NCI-H774 (cell line): ENCODE measurements at places on chromosomes 3 and 15.

- no peak for DNase-seq
These were observed 10.7 kb downstream of the PDE8A start for GRCh38 chr15:84992157-84992944.

GRCh38 chr3:62529230-62529629 lies 155.9 kb upstream of the FEZF2 start:
- no peak for DNase-seq

DNA sequence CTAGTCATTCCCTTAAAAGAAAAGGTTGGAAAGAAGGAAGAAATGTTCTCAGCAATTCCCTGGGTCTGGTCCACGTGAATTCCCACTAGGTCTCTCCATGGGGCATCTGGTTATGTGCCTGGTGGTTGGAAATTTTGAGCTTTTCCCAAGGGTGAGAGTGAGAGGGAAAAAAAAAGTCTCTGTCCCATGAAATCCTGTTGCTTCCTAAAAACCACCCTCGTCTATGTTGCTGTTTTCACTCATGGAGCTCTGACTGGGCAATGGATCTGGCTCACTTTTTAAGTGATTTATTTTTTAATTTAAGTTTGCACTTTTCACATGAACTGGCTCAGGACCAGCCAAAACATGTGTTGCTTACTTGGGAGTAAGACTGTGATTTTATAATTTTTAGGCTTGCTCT lies 190.1 kb downstream of the CHST2 start:
- DNase-seq = no peak

DNA sequence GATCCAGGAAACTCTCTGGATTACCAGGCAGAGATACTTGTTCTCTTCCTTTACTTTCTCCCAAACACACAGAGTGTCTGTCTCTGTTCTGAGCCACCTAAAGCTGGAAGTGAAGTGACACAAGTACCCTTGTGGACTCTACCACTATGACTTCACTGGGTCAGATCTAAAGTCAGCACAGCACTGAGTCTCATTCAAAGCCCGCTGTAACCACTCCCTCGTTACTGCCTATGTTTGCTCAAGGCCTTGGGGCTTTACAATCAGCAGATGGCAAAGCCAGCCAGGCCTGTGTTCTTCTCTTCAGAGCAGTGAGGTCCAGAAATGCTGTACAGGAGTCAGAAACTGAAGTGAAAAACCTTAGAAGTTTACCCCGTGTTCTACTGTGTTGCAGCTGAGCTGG lies 588.3 kb upstream of the SEMA6D start:
- no peak for DNase-seq

DNA sequence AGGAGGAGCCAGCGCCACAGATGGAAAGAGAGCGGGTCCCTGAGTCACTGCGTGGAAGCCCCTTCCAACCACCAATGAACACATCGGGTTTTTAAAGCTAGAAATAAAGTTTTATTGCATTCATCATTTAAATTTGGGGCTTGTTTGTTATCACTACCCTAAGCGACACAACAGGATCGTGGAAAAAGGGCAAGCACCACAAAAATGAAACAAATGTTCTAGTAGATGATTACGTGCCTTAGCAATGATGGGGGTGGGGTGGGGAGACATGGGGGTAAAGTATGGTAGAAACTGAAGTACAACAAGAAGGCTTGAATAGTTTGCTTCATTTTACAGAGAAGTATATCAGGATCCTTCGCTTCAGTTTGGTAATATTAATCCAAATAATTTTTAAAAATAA lies 221.6 kb upstream of the ATP10A start:
- DNase-seq = no peak

DNA sequence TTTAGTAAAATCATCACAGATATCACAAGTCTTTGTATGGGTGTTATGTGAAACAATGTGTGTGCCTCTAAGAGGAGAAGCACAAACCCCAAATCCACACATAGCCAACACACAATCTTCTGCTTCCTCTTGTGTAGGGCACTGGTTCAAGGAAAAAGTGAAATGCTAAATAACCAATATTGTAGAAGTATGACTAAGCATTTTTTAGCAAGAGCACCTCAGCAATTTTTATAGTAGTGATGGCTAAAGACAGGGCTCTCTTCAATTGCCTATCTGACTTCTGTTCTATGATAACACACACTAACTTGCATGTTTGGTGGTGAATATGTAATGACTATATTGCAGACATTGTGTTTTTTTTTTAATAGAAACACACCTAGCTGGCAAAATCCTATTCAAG lies 997.9 kb upstream of the ALCAM start:
- no peak for DNase-seq

- DNase-seq = no peak
These were observed 2.1 kb upstream of the USP4 start for GRCh38 chr3:49341996-49342395.

DNA sequence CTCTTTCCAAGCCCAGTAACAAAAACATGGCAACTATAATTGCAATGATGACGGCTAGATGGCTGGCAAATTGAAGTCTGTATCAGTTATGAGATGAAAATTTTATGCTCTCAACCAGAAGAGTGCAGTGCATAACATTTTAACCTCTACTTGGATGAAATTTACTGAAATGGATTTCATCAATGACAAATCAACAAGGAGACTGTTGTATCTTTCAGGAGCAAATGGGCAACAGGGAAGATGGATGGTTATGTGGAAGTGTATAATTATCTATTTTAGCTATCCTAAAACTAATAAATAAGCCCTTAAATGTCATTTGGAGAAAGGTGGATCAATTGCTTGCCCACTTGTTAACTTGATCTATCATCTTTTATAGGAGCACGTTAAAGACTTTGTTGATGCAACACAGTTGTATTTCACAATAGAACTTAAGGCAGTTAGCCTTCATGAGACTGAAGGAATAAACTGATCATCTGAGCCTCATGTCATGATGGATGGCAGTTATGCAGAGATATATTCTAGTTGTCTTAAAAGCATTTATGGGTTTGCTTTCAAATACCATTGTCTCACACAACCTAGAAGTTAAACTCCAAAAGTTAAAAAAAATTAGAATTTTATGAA lies 315.1 kb upstream of the TBC1D5 start:
- no peak for DNase-seq

- DNase-seq = no peak
These were observed 40.0 kb downstream of the CTDSPL start for GRCh38 chr3:37901721-37902120.

GRCh38 chr3:48135552-48136495 lies 52.4 kb downstream of the CDC25A start:
- DNase-seq = no peak

DNA sequence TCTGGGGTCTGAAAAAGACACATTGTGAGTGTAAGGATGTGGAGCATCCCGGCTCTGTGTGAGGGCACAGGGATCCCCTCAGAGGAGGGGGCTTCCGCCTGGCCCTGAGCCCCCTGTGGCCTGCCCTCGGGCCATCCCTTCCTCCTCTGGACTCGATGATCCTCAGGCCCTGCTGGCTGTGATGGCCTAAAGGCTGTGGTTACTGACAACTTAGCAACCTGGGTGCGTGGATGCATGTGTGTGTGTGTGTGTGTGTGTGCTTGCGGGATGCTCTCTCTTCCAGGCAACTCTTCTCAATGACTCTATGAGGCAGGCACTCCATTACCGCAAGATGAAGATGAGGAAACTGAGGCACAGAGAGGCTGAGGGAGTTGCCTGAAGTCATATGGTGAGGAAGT lies 66.0 kb downstream of the ASB7 start:
- no peak for DNase-seq

GRCh38 chr3:125433091-125433534 lies 58.0 kb upstream of the ZNF148 start:
- DNase-seq = no peak

DNA sequence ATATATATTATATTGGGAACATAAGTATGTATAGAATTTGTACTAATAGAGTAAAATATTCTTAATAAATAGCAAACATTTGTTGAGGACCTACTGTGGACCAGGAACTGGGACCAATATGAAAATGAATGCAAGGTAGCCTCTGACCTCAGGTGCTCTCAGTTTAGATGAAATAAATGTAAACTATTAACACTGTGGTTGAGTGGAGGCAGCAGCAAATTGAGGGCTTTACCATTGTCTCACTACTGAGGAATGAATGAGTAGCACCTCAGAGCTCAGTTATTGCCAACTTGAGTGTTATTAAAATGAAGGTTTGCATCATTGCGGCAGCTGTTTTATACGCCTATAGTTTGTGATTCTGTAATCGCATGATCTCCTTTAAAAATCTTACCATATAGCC lies 90.9 kb upstream of the CGNL1 start:
- no peak for DNase-seq

GRCh38 chr3:117150628-117151027 lies 441.0 kb downstream of the TUSC7 start:
- no peak for DNase-seq

GRCh38 chr3:106125321-106125720 lies 256.5 kb upstream of the CBLB start:
- no peak for DNase-seq

DNA sequence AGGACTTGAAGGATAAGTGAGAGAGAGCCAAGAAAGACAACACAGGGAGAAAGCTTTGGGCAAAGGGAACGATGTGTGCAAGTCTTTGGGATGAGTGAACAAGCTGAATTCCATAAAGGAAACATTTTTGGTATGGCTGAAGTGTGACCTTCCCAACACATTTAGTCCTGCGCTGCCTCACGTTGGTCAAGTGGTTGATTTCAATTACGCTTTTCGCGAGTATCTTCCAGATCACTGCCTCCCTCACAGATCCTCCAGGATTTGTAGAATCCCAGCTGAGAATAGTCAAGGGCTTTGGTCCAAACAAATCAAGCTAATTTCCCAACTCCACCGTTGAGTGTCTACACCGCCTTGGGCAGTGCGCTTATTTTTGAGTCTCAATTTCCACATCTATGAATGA lies 338.4 kb upstream of the ADAMTS9 start:
- no peak for DNase-seq

DNA sequence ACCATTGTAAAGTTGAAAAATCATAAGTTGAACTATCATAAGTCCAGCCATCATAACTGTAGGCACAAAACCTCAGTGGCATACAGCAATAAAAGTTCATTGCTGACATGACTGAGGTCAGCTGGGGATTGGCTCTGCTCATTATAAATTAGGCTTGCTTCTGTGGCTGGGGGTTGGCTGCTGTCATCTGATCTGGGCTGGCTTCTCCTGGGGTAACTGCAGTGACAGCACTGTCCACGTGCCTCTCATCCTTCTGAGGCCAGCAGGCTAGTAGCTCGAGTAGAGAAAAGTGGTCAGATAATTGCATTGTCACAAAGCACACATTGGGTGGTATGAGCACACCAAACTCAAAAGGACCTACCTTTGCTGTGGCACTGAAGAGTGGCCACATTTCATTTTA lies 31.3 kb downstream of the CMTM7 start:
- no peak for DNase-seq

GRCh38 chr3:149628957-149629670 lies 28.7 kb downstream of the WWTR1 start:
- no peak for DNase-seq
